NCI-H526 (cell line): ENCODE measurements at places on chromosomes 5 and 9.

- no peak for DNase-seq
These were observed 52.3 kb downstream of the KIF24 start for GRCh38 chr9:34276772-34277171.

DNA sequence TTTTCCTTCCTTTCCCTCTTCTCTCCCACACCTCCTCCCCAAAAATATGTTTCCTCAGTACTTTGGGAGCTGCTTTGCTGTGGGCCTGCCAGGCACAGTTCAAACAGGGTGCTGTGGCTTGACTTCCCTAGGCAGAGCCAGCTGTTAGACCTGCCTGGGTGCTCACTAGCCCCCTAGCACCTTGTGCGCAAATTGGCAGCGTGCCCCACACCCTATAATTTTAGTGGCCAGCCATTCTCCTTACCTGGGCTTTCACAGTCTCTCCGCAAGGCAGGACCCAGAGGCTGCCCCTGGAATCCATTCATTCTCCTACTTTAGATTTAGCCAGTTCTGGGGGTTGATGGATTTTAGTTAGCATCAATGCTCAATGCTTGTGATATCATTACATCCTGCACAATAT, 72.3 kb downstream of the ANGPTL2 start:
- no peak for DNase-seq

- peak; percentile 73 for DNase-seq
These were observed 60.1 kb upstream of the ZNF608 start for GRCh38 chr5:124806373-124807077.

GRCh38 chr9:131719262-131719908, 20.5 kb downstream of the RAPGEF1 start:
- no peak for DNase-seq

DNA sequence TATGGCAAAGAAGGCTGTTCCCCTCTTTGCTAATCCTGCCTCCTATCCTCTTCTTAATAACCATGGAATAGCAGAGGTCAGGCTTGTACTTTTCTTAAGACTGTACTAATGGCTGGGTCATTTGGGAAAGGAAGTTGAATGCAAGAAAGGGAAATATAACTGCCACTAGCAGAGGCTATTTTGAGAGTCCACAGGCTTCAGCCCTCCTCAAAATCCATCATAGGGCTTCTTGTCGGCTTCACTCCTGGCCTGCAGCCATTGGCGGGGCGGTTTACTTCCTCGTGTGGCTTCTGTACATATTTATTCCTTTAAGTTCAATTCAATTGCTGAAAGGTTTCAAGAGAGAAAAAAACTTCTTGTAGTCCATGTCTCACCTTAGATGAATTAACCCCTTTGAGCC, 2.8 kb upstream of the PARP8 start:
- DNase-seq = no peak

DNA sequence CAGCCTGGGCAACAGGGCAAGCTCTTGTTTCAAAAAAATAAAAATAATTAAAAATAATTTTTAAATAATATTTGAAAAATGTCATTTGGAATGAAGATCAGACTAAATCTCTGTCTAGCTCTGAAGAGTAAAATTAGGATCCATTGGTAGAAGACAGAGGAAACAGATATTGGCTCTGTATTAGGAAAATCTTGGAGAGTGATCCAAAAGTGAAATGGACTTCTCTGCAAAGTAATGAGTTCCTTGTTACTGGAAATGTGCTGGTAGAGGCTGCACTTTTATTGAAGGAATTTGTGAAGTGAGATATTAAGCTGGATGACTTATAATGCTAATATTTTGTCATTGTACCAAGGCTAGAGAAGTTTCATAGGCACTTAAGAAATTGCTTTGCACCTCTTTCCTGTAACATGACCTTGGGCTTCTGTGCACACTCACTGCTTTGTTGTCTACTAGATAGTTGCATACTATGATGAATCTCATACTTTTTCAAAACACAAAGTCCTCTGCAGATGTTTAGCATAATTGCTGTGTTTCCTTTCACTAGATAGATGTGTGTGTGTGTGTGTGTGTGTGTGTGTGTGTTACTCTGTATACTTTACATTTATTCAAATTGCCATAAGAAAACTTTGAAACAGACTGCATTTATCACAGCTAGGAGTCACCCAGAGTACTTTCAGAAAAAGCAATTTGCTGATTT, 13.1 kb downstream of the THBS4 start:
- no peak for DNase-seq

- no peak for DNase-seq
These were observed 516.9 kb downstream of the CTNND2 start for GRCh38 chr5:11387382-11387781.

DNA sequence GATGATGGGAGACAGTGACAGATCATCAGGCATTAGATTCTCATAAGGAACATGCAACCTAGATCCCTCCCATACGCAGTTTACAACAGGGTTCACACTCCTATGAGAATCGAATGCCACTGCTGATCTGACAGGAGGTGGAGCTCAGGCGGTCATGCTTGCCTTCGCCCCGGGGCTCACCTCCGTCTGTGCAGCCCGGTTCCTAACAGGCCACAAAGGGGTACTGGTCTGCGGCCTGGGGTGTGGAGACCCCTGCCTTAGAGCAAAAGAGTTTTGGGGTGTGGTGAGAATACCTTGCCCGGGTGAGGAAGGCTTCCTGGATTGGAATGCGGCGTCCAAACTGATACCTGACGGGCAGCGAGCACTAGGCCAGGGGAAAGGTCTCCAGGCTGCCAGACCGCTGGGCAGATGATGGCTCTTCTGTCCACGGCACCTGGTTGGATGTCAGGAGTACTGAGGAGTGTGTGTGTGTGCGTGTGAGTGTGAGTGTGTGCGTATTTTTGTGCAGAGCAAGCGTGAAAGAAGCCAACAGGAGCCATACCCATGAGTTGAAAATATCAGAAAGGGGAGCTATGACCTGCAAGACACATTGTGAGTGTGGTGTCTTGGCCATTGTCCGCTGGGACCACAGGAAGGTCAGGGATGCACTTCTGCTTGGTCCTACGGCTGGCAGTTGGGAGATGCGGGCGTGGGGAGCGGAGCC, 55.4 kb downstream of the ACER2 start:
- DNase-seq = no peak

DNA sequence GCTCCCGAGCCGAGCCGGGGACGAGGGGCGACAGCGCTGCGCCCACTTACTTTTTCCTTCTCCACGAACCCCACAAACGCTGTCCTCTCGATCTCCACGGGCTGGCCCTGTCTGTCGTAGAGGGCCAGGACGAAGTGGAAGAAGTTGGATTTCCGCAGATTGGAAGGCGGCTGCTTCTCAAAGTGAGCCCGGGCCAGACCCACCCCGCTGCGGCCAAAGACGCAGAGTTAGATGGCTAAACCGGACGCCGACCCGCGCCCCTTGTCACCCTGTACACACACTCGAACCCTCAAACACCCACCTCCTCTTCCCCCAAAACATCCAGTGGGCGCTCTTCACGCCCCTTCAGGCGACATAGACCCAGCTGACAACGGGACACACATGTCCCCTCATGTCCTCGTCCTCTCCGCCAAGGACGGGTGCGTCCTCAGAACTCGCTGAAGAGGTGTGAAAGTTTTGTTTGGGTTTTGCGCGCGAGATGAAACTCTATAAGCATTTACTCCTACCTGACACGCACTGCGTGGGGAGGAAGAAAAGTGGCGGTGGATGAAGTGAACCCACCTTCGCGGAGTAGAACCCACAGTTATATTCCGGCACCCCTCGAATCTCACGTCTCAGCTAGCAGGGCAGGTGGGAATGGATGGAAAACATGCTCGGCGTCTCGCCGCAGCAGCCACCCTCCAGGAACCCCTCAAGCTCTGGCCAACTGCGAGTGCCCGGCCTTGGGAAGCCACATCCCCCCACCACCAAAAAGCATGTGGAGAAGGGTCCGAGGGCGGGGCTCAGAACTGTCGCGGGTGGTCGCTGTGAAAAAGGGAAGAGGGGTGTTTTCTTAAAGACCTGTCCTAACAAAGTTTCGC, 2.6 kb downstream of the EBF1 start:
- no peak for DNase-seq

DNA sequence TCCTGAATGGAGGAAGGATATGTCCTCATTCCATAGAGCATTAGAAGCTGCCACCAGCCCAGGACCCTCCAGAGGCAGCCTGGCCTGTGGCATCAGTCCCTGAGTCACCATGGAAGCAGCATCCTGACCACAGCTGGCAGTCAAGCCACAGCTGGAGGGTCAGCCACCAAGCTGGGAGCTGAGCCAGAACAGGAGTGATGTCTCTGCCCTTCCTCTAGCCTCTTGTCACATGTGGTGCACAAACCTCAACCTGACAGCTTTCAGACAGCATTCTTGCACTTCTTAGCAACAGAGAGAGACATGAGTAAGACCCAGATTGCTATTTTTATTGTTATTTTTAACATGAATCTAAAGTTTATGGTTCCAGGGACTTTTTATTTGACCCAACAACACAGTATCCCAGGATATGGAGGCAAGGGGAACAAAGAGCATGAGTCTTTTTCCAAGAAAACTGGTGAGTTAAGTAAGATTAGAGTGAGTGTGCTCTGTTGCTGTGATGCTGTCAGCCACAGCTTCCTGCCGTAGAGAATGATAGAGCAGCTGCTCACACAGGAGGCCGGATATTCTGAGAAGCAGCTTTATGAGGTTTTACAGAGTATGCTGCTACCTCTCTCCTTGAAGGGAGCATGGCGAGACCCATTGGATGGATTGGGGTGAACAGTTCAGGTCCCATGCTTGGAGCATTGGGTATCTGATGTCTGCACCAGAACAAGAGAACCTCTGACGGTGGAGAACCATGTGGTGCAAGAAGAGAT, 13.0 kb upstream of the CYFIP2 start:
- DNase-seq = no peak

GRCh38 chr9:127074561-127075548, 47.6 kb downstream of the ANGPTL2 start:
- no peak for DNase-seq

GRCh38 chr5:15690611-15691010, 190.6 kb downstream of the FBXL7 start:
- DNase-seq = no peak

DNA sequence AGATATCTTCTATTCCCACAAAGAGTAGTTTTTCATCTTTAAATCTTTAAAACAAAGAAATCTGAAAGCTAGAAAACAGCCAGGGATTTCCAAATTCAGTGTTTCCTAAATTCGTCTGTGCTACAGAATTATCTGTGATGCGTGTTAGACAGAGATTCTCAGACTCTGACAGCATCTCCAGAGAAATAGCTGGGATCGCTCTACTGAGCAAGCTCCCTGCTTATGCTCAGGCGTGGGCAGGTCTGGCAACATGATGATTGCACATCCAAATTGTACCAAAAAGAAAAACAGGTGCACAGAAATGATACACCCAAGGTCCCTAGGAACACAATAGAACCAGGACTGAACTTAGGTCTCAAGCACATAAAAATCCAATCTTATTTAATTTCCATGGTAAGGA, 22.8 kb upstream of the CRHBP start:
- DNase-seq = no peak

DNA sequence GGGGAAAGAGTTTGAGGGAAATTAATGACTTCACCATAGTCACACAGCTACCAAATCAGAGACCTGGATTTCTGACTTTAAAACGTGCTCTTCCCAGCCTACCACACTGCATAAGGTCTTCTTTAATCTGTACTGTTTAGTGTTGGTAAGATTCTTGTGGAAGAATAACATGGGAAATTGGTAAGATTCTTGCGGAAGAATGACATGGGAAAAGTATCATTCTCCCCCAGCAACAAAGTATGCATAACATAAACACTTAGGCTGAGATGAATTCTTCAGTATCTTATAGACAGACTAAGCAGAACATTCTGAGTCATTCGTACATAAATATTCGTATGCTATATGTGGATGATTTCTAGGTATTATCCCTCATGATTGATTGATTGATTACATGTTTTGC, 170.4 kb downstream of the FOCAD start:
- no peak for DNase-seq

GRCh38 chr5:80254767-80255430, 949 bp downstream of the SERINC5 start:
- peak; percentile 70 for DNase-seq

- no peak for DNase-seq
These were observed 148.3 kb upstream of the CD180 start for GRCh38 chr5:67344870-67345269.

DNA sequence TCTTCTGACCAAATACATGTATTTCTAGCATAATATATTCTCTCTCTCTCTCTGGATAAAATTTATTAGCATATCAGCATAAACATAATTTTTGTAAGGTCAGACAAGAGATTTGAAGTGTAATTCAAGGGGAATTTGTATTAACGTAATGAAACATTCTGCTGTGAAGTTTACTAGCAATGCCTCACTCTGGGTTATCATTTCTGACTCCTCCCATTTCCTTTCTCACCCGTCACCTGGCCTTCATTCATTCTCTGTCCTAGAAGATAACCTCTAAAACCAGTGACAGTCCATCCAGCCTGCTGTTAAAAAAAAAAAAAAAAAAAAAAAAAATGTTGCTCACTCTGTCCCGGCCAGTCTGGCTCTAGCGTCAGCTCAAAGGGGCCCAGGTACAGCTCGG, 27.1 kb downstream of the GRAMD2B start:
- DNase-seq = no peak
